Thymus (tissue), 14 donors: ENCODE measurements at places on chromosomes 2 and 18. TPM values are rescaled to one million over a fixed set of nuclear protein-coding genes. Genes with fewer than 3 reads are reported as not detected.

Gene APLF
- 7.5 TPM for total RNA-seq

GRCh38 chr2:208488686-208489564 lies 82.3 kb downstream of the PTH2R start:
- no peak for DNase-seq

DNA sequence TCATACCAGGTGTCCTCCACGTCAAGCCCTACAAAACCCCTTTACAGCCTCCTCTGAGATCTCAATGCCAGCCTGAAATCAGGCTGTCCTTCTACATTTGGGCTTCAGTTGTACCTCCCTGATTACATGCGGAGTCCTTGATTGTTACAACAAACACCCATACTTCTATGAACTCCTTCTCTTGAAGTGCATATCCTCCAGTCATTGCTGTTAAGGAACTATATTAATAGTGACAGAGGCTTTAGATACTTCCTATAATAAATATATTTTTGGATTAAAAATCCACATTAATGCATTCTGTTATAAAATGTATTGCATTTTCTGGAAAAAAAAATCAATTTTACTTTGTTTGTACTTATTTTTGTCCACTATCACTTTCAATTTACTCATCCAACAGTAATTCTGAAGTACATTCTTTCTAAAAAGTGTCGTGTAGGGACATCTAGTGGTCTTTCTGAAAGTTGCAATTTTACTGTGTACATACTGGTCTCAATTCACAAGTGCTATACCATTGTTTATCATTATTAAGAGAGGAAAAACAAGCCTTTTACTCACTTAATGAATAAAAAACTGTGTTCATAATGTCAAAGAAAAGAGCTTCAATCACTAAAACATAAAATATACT lies 316.4 kb downstream of the DSEL start:
- DNase-seq: no peak

- no peak for DNase-seq
These were observed 101.9 kb downstream of the USP34 start for GRCh38 chr2:61368687-61369665.

Gene TMEM247
- not detected for total RNA-seq

- no peak for DNase-seq
These were observed 556.7 kb upstream of the ACVR2A start for GRCh38 chr2:147288131-147288530.

DNA sequence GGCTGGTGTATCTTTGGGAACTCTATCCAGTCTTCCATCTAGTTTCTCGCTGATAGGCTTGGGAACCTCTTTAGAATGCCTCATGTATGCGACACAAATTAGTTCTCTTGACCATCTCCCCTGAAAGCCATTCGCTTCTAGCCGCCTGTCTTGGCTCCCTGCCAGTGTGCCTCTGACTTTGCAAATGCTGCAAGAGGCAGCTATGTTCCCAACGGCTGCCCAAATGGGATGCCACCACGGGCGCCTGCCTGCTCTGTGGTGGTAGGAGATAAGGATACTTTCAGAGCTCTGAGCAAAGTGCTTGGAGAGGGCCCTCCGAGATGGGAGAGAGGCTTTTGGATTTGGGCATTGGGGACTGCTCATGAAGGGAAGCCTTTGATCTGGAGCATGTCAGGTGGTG lies 77.7 kb upstream of the IGFBP5 start:
- no peak for DNase-seq

- no peak for DNase-seq
These were observed 149.3 kb downstream of the GALNT1 start for GRCh38 chr18:35730691-35731370.

DNA sequence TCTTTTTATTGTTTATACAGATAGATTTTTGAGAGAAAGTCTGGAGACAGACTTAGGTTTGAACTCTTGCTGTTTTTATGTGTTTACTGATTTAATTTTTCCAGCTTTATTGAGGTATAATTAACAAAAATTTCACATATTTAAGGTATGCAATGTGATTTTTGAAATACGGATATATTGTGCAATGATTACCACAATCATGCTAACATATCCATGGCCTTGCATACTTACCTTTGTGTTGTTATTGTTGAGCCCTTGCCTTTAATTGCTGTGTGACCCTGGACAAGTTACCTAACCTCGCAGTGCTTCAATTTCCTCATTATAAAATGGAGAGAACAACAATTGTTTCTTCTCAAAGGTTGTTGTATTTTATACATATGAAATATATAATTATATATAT lies 13.9 kb upstream of the RBMS1 start:
- DNase-seq: no peak

- DNase-seq: no peak
These were observed 273.3 kb upstream of the TCF4 start for GRCh38 chr18:55861266-55861665.

DNA sequence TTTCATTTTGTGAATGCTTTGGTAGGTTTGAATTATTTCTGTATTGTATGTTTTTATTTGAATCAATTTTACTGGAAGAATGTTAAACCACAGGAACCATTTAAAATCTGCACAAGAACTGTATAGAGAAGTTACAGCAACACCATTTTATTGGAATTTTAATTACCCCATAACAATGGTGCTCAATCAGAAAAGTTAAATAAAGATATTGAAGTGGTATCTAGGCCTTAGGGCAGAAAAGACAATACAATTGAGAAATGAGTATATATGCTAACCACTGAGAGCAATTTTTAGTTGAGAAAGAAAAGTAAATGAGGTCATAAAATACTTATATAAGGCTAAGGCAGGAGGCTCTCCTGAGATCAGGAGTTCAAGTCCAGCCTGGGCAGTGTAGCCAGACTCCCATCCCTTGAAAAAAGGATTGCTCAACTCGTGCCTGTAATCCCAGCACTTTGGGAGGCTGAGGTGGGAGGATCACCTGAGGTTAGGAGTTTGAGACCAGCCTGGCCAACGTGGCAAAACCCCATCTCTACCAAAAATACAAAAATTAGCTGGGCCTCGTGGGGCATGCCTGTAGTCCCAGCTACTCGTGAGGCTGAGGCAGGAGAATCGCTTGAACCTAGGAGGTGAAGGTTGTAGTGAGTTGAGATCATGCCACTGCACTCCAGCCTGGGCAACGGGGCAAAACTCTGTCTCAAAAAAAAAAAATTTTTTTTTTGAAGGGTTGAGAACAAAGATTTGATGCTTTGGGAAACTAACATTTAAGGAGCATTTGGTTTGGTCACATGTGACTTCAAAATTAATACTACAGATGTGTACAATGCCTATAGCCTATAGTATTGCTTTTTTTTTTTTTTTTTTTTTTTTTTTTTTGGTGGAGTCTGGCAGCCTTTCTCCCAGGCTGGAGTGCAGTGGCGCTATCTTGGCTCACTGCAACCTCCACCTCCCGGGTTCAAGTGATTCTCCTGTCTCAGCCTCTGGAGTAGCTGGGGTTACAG lies 212.9 kb upstream of the STON1 start:
- no peak for DNase-seq

Gene MAPRE2
- 55.2 TPM for total RNA-seq

- no peak for DNase-seq
These were observed 553.2 kb upstream of the NETO1 start for GRCh38 chr18:73421010-73421409.

DNA sequence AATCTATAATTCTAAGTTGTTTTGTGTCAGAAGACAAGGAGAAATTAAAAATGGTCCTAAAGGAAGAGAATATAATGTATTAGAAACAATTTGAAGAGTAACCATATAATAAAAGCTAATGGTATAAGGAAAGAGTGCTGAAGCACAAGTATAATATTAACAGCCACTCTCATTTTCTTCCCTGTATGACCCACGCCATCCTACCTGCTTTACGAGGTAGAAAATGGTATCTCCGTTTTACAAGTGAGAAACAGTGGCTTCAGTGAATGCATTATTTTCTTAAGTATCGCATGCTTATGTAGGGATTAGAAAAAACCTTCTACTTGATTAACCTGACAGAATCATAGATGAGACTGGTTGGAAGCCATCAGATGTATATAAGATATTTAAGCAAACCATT lies 266.2 kb downstream of the CCDC102B start:
- DNase-seq: no peak

DNA sequence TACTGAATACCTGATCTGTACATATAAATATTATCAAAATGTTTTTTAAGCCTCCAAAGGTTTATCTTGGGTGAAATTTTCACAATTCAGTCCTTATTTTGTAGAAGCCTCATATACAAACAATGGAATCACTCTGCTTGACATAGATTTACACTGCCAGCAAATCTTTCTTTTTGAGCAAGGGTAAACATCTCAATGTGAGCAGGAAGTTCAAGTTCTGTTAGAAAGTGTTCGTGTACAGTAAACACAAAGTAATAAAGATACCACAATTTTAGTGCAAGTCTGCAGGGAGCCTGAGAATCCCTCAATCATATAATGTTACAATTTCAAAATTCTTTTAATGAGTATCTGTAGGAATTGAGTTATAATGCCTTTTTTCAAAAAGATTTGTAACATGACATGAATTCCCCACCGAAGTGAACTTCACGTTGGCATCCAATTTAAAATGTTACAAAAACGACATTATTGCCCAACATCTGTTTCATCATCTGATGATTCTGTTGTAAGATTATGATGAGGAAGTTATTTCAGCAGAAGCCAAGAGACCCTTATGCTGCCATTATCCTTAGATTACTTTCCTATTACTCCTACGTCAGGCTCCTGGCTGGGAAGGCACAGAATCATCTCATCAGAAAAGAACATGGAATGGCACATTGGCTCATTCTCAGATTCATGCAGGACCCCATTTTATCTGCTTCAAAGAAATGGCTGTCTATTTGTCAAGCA lies 283.9 kb upstream of the ACVR2A start:
- no peak for DNase-seq

DNA sequence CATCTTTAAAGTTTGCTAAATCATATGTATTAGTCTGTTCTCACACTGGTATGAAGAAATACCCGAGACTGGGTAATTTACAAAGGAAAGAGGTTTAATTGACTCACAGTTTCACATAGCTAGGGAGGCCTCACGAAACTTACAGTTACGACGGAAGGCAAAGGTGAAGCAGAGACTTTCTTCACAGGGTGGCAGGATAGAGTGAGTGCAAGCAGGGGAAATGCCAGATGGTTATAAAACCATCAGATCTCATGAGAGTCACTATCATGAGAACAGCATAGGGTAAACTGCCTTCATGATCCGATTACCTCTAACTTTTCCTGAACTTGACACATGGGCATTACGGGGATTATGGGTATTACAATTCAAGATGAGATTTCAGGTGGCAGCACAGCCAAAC lies 1075.2 kb upstream of the NRXN1 start:
- no peak for DNase-seq

DNA sequence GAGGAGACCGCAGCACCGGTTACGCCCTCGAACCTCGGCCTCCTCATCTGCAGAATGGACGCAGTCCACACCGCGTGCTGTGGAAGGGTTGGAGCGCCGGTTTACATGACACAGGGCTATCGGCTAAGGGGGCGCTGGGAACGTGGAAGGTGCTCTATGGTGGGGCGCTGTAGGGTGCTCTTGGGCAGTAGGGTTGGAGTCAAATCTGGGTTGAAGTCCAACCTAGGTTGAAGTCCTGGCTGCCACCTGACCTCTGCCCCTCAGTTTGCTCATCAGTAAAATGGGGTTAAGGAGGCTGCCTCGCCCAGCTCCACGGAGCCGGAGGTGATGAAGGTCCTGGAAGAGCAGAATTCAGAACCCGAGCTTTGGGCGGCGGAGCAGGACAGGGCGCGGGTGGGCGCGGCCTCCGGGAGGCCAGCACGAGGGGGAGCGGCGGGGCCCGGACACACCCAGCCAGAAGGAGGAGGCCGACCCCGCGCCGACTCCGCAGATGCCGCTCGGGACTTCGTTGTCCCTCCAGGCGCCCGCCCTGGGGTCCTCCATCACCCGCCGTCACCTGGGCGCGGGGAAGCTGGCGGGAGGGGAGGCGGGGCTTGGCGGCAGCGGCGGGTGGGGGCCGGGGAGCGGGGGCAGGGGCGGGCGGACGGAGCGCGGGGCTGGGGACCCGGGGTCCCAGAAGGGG lies 558 bp upstream of the GAREM2 start:
- no peak for DNase-seq

GRCh38 chr2:235780401-235780800 lies 286.6 kb downstream of the AGAP1 start:
- DNase-seq: no peak

Gene ACTR1B
- total RNA-seq: 44.1 TPM

Gene MBD1
- total RNA-seq: 37.3 TPM

DNA sequence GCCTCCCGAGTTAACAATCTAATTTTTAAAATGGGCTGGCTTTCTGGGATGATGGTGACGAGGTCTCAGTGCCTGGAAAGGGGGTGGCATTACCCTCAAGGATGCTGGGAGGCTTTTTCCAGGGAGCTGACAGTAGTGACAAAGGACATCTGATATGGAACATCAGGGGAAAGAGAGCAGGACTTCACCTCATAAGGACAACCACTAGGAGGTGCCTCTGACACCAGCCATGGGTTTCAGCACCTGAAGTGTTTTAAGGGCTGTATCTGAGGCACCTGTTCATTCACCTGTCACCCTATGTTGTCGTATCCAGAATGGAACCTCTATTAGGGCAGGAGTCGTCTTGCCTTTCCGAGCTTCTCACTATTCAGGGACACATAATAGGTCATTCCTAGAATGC lies 10.8 kb downstream of the IL36B start:
- no peak for DNase-seq

Gene CARF
- total RNA-seq: 14.1 TPM

DNA sequence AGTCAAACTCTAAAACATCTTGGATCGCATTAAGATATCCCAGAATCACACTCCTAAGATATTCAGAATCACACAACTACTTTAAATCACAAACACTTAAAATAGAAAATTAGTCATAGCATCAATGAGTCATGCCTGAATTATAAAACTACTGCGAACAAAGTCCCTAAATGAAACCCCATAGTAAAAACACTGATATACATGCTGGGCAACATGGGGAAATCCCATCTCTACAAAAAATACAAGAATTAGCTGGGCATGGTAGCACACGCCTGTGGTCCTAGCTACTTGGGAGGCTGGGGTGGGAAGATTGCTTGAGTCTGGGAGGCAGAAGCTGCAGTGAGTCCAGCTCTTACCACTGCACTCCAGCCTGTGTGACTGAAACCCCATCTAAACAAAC lies 101.7 kb downstream of the COBLL1 start:
- DNase-seq: no peak

Gene DBI
- total RNA-seq: 108 TPM

DNA sequence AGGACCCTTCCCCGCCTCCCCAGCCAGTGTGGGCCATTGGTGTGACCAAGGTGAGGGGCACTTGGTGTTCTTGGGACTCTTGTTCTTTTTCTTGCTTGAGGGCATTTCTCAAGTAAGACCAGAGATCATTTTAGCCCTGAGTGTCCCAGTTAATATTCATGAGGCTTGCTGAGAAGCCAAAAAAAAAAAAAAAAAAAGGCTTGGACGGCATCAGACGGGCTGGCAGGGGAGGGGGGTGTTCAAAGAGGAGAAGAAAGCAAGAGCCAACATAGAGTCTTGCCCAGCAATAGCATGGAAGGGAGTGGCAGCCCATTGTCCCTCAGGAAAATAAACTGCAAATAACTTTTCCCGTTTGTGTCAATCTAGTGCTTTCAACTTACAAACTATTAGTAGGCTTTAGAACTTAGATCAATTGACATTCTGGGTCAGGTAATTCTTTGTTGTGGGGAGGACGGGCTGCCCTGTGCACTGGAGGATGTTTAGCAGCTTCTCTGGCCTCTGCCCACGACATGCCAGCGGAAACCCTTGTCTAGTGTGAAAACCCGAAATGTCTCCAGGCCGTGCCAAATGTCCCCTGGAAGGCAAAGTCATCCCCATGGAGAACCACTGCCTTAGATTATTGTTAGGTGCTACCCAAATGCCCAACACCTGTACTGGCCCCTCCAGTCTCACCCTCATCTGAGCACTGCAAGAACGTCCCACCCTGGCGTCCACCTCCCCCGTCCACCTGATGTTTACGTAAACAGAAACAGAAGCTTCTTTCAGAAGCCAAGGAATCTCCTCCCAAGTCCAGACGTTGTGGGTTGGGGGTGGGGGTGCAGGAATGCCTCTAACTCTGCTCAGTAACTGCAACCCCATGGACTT lies 163.4 kb downstream of the BCL2 start:
- DNase-seq: no peak

Gene CD28
- total RNA-seq: 42.8 TPM
